ENCODE measurements at places on chromosomes 1 and 21.

- no peak for DNase-seq
Measured at GRCh38 chr1:233025567-233025966, 75.2 kb downstream of the NTPCR start.

- DNase-seq, result no peak
Measured at GRCh38 chr1:212477680-212478466, 45.2 kb downstream of the NENF start.

DNA sequence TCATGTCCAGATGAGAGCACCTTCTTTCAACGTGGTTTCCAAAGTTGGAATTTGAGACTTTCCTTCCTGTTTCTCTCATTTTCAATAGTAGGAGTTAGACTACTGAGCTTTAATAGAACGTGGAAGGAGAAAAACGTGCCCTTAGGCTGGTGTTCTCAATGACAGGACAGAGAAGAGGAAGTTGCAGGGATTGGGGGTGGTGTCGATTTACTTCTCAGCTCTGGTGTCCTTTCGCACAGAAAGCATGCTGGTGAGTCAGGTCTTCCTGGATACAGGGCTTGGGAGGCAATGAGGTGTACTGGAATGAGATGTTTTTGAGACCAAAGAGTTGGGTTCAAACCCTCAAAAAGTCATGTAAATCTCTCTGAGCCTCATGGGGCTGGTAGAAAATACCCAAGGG is 67.1 kb downstream of the HIVEP3 start:
- no peak for DNase-seq

GRCh38 chr1:68173936-68174737 is 58.2 kb downstream of the WLS start:
- DNase-seq, result no peak

- peak; percentile 9 for DNase-seq
Measured at GRCh38 chr1:107430540-107431228, 289.8 kb downstream of the NTNG1 start.

- no peak for DNase-seq
Measured at GRCh38 chr1:232147215-232147614, 482.7 kb downstream of the SIPA1L2 start.

DNA sequence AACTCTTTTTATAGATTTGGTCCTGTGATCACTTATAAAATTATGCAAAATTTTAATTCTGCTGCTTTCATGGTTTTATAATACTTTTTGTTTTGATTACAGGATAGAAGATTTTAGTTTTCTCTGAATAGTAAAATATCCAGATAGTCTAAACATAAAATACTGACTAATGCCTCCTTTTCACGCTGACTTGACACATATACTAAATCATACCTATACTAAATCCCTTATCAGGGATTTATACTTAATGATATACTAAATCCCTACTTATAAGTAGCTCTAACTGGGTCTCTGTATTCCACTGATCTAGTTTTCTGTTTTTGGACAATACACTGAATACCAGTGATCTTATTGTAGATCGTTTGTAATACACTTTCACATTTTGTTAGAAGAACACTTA is 128.0 kb downstream of the USP25 start:
- DNase-seq, result no peak

DNA sequence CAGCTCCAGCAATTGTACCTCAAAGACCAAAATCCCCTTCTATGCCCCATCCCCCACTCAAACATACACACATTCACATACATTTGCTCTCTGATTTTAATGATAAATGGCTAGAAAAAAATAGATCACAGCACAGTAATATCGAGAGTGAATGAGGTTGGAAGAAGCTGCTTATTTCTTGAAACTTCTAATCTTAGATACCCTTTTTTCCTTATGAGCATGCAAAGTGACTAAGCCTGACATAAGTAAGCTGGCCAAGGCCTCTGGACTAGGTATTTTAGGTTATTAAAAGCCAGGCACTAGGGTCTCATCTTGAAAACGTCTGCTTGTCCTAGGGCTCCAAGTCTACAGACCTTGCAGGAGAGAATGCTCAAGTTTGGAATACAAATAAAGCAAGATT is 133.6 kb downstream of the TGFBR3 start:
- DNase-seq, result no peak

DNA sequence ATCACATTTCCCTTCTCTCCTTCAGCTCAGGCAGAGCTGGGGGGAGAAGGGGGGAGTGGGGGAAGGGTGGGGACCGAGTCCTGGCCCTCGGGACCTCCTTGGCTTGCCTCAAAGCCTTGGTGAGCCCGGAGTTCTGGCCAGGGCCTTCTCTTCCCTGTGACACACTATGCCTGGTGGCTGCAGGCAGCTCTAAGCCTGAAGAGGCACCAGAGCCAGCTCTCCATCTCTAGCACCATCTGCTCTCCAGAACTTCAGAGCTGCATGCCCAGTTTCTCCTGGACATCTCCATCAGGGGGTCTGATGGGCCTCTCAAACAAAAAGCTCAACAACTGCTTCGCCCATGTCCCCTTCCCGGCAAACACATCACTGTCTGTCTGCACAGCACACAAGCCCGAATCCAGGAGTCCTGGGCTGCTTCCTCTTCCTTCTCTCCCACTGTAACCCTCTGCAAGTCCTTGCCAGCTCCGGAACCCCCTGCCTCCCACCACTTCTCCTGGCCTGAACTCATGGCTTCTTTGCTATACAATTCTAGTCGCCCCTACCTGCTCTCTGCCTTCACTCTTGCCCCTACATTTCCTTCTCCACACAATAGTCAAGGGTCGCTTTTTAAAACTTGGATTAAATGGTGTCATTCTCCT is 26.5 kb downstream of the KIAA1614 start:
- no peak for DNase-seq

DNA sequence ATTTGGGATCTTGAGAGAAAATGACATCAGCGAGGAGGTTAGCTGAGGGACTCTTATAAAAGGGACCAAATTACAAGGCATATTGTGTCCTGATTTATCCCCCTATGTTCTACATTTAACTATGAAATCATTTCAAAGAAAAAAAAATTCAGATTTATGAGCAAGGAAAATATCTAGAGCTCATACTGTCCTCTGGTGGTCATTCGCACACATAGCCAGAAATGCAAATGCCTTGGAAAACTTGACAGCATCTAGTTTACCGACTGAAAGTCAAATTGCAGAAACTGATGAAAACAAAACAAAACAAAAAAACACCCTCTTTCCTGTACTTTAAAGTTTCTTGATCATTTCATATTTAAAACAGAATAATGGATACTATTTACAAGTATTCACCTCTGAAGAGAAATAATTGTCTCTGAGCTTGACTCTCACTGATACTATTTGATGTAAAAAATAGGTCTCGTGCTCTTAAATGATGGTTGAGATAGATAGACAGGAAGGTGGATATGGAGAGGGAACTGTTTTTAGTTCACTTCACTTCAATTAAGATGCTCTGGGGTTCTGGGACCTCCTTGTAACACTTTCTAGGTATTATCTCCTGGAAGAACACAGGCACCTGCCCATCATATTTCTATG is 253.8 kb downstream of the PCP4 start:
- DNase-seq, result no peak

DNA sequence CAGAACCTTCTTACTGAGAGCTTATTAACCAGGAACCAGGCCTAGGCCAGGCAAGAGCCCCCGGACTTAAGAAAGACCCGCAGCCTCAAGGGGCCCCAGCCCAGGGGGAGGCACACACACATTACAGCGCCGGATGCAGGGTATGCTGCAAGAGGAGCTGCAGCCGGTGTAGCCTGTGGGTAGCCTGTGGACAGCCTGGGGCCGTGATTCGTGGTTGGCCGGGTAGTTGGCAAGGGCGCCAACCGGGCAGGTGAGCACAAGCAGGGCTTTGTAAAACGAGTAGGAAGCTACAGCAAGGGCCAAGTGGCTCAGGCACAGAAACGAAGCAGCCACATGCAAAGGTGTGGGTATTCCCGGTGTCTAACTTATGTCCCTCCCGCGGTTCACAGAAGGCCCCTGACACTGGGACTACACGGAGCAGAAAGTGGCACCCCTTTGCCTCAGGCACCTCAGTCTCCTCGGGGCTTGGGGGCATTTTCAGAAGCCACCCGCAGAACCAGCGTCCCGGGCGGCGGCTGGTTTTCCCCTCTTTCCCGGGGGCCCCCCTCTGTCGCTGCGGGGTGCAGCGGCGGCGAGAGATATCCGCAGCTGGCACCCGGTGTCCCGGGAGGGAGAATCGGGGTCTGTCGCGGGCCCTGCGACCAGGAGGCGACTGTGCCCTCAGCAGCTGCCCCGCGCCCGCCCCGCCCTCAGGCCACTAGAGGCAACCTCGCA is 40.8 kb downstream of the KIAA1614 start:
- DNase-seq, result peak; percentile 42

- DNase-seq, result no peak
Measured at GRCh38 chr21:34158866-34159835, 85.8 kb downstream of the MRPS6 start.

DNA sequence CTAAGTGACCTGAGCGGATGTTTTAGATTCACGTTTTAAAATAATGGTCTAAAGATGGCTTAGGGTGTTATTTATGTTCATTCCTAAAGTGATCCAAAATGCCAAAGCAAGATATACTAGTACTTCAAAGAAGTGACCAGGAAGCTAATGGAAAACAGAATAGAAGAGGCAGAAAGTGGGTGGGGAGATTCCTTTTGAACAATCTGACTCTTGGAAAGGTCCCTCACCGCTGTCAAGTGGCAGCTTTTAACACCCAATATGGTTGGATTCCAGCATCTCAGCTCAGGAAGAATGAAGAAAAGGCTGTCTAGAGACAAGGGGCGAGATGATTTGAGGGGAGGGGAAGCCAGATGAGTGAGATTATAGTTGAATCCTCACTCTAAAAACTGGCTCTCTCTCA is 90.3 kb downstream of the SCMH1 start:
- DNase-seq, result no peak

DNA sequence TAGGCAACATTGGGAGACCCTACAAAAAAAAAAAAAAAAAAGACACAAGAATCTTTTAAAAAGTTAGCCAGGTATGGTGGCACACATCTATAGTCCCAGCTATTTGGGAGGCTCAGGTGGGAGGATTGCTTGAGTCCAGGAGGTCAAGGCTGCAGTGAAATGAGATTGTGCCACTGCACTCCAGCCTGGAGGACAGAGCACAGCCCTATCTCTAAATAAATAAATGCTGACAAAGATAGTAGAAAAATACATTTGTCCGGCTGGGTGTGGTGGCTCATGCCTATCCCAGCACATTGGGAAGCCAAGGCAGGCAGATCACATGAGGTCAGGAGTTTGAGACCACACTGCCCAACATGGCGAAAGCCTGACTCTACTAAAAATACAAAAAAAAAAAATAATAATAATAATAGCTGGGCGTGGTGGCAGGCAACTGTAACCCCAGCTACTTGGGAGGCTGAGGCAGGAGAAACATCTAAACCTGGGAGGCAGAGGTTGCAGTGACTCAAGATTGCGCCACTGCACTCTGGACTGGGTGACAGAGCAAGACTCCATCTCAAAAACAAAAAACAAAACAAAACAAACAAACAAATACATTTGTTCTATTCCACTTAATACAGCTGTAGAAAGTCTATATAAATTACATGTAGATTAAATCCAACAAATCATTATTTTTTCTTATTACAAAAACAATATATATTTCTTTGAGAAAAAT is 48.5 kb downstream of the PHACTR4 start:
- DNase-seq, result no peak

DNA sequence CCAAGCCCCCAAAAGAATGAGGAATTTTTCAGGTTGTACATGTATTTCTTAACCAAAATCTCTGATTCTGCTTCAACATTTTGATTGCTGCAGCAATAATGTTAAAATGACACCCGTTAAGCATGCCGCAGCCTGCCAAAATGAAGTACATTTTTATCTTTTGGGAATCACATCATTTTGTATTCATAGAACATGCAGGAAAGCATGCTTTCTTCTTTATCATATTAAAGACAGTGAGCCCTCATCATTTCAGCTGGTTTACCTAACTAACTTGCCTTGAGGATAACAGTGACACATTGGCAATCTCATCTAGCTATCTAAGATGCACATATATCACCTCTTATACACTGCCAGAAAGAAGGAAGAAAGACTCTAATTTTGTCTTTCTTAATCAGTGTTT is 299.2 kb downstream of the LTN1 start:
- DNase-seq, result no peak

DNA sequence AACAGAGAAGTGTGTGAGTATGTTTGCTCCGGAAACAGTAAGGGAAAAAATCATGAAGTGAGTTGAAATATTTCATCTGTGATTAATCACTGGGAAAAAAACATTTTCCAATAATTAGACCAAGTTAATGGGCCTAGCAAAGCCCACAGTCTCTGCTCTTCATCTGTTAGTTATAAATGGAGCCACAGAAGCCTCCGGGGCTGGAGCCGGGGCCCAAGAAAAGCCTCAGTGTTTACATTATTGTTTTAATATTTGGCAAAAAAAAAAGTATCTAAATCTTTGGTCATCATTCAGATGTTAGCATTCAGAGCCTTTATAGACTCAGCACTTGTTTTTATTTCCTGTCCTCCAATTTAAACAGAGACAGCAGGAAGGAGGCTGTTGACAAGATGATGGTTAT is 115.0 kb downstream of the UBE2U start:
- no peak for DNase-seq

DNA sequence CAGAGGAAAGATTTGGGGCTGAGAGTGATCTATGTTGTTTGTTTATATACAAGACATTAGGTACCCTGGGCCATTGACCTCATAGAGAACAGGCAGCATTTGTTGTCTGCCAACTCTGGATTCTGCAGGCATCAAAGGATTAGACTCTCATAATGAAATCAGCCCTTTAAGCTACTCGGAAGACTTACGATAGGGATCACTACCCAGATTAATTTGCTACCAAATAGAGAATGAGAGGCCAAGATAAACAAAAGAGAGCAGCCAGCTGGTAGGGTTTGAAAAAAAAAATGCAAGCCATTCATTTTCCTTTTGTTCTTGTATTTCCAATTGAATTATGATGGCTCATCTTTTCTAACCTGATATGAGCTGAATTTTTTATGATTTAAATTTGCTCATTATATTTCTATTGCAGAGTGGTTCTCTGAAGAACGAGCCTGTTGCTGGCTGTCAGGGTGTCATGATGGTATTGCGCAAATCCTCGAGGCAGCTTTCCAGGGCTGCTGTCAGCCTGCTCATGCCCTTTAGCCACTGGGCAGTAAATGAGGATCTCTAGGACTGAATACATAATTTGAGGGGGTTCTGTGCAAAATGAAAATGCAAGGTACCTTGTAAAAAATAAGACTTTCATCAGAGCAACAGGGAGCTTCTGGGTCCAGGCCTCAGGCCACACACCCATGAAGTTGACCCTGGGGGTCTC is 116.4 kb upstream of the KCNJ15 start:
- no peak for DNase-seq

GRCh38 chr1:14263225-14263624 is 335.3 kb upstream of the KAZN start:
- DNase-seq, result no peak

- DNase-seq, result no peak
Measured at GRCh38 chr1:111965781-111966443, 23.6 kb downstream of the KCND3 start.

GRCh38 chr1:156157506-156157905 is 4.1 kb downstream of the SEMA4A start:
- DNase-seq, result no peak

GRCh38 chr1:48202030-48202752 is 20.3 kb upstream of the SLC5A9 start:
- DNase-seq, result peak; percentile 35

DNA sequence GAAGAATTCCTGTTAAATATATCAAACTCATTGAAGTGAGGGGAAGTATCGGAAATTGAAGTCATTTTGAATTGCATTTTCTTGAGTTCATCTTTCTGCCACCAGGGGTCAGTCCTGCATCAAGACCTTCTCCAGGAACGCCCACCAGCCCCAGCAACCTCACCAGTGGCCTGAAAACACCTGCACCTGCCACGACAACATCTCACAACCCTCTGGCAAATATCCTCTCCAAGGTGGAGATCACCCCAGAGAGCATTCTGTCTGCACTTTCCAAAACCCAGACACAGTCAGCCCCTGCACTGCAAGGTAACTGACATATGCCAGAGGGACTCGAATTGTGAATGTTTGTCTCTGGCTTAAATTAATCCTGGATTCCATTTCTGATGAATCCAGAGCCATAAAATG is 22.8 kb upstream of the TARS2 start:
- peak; percentile 69 for DNase-seq

Measured in GM19239 (cell line).